ENCODE measurements at places on chromosomes 5 and 9. TPM values are rescaled to one million over a fixed set of nuclear protein-coding genes. Genes with fewer than 3 reads are reported as not detected.

The PCDHGB3 gene
- polyA plus RNA-seq = 0.31 TPM

The SMIM33 gene
- 1.9 TPM for polyA plus RNA-seq

DNA sequence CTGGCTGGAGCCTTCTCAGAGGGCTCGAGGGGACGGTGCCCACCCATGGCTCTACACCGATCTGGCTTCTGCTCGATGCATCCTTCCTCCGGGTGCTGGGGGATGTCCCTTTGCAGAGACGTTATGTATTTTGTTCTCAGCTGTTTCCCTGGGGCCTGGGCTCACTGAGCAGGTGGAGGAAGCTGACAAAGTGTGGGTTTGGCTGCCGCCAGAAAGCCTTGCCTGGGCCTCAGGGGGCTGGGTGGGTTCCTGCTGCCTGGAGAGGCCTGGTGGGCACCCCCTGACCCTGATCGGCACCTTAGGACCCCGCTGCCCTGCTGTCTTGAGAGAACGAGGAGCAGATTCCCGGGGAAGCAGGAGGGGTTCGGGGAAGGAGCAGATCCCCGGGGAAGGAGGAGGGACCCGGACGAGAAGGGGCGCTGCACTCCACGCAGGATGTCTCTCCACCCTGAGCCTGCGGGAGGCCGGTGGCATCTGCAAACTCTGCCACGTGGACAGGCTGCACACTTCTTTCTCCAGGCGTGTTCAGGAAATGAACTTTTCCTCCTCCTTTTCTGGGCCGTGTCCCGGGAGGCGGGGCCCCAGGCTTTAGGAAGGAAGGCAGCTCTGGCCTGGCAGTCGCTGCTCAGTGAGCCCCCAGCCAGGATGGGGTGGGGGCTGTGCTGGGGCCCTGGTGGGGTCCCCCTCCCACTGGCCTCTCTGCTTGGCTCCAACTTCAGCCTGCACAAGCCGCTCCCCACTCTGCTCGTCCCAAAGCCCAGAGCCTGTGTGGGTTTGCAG lies 148.9 kb downstream of the RXRA start:
- peak; percentile 24 for DNase-seq

DNA sequence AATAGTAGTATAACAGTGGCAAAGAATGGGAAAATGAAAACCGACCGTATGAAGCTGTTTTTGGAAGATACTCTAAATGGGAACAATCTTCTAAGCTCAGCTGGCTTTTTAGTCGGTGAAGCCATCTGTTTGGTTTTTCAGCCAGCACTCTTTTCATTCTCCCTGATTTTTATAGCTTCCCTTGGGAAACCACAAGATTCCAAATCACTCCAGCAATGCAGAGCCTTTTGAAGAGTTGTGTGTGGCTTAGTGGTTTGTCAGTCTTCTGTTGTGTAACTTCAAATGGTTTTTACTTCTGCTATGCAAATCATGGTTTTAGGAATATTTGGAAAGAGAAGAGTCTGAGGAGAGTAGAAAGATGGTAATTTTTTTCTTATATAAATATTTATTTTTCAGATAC lies 180.7 kb downstream of the KDM4C start:
- no peak for DNase-seq

- peak; percentile 45 for DNase-seq
Observed at GRCh38 chr5:142800776-142801494, 30.8 kb downstream of the ARHGAP26 start.

DNA sequence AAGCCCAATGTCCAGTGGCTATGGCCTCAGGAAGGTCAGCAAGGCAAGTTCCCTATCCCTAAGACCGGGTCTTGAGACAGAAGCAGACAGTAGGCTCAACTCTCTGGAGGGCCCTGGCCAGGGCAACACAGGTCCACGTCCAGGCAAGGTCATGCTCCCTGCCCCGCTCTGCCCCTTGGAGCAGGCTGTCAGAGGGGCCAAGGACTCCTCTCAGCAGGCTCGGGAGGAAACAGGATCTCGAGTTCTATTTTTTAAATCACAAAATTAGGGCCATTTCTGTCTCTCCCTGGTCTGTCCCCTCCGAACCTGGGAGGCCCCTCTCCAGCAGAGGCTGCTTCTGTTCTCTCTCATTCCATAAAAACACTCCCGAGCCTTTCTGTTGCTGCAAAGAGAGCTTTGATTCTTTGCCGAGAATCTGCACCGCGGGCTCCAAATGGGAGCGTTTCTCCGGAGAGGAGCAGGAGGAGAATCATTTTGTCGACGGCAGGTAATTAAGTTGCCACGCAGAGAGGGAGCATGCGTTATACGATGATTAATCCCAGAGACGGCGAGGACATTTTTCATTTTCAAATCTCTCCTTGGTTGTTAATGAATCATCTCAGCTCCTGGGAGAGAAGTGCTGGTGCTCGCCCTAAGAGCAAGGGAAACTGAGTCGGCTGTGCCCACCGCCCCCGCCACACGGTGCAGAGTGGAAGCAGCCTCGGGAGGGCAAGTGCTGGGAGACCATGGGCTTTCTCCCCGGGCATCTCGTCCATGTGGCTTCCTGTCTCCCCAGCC lies 24.5 kb upstream of the FCN1 start:
- DNase-seq = no peak

DNA sequence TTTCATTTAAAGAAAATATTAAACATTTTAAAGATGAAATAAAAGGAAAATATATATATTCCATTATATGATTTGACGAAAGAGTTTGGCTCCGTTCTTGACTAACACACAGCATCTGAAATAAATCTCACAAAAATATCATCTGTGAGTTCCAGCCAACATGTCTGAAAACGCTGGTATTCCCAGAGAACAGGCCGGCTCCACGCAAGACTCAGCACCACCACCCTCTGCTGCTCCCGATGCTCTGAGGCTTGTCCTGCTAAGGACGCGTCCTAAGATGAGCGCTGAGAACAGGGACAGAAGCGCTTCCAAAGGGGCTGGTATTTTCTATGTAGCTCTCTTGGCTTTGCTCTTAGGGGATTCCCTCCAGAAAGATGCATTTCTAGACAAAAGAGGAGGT lies 40.6 kb upstream of the N4BP3 start:
- no peak for DNase-seq

The C9orf153 gene
- not detected for polyA plus RNA-seq

DNA sequence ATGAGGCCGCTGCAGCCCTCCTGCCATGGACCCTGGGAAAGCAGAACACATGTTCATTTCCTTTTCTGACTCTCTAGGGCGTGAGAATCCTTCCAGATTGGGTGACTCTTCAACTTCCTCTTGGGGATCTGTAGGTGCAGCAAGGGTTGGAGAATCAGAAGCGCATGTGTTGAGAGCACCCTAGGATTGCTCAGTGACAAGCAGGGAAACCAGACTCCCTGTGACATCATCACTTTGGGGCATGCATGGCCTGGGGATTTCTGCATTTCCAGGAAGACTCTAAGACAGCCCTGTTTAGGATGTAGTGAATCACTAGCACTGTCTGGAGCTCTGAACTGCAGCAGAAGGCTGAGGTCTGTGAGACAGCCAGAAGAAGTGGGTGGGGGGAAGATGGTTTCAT lies 15.1 kb upstream of the LCP2 start:
- peak; percentile 14 for DNase-seq

The DDX4 gene
- 0.01 TPM for polyA plus RNA-seq

The PHF24 gene
- not detected for polyA plus RNA-seq

GRCh38 chr5:179607160-179607931 lies 16.1 kb downstream of the HNRNPH1 start:
- DNase-seq = no peak

DNA sequence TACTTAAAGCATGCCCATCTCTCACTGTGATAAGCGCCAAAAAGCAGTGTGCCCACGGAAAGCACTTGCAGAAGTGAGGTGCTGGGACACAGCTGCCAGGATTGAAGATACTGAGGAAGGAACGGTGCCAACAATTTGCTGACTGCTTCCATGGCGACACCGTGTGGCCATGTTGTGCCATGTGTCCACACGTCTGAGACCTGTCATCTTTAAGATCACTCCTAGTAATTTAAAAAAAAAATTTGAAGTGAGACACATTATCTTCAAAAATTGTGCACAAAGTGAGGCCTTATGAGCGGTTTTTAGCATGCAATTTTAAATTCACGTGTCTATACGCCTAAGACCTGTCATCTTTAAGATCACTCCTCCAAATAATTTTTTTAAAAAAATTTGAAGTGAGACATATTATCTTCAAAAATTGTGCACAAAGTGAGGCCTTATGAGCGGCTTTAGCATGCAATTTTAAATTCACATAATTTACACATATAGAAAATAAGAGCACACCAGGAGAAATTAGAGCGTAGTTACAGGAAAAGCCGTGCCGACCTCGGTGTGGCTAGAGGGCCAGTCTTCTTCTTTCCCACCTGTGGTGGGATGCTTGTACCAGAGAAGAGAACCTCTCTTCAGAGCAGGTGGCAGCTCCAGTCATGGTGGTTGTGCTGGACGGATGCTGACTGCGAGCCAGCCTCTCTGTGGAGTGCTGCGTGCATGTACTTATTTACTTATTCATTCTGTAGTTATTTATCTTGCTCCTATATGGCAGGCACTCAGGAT lies 21.4 kb upstream of the FLT4 start:
- DNase-seq = peak; percentile 62

DNA sequence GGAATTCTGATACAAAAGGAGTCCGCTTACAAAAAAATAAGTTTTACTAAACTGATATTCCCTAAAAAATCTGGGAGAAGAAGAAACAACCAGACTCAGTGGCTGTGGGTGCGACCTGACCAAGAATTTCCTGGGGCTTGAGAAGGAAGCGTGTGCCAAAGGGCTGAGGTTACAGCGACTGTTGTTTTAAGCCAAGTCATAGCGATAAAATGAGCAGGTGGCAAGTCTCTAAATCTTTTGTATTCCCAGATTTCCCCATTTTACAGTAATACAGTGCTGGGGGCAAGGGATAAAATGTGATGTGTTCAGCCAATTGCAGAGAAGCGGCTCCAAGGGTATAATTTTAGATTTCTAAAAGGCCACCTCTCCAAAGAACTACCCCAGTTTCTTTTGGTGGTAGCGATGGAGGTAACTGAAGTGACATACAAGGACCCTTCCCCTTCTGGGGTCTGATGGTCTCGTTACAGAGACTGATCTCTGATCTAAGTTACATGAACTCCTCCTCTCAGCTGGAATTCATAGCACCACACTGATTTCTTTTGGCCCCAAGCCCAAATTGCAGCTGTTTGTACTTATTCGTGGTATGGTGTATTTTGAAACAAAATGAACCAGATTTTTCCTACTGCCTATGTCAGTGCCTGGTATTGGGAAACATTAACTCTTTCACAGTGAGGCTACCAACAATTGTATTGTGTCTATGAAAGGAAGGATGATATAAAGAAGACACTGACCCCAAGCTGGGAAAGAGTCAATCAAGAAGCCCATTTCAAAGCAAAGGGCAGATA lies 41.6 kb downstream of the LPAR1 start:
- no peak for DNase-seq

GRCh38 chr9:83476513-83476912 lies 61.7 kb downstream of the FRMD3 start:
- DNase-seq = no peak

DNA sequence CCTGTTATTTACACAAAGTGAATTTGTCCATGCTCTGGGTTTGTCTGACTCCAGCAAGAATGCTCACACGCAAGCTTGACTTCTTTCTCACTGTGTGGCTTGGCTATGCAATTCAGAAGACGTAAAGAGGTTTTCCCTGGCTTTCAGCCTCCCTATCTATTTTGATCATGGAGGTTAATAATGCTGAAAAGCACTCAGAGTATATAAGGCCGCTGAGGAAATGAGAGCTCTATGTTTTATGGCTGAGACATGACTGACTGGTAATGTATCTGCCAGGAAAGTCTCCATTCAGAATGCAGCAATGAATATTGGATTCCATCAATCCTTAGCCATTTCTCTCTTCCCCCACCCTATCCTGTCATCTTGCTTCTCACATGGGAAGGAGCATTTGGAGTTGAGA lies 417.3 kb downstream of the DMAC1 start:
- no peak for DNase-seq

GRCh38 chr5:4252385-4252784 lies 656.8 kb downstream of the IRX1 start:
- no peak for DNase-seq

The SLC23A1 gene
- 7.1 TPM for polyA plus RNA-seq

Data from small intestine (tissue), 16 donors.